ENCODE measurements at places on chromosomes 1 and 21. TPM values are rescaled to one million over a fixed set of nuclear protein-coding genes. Genes with fewer than 3 reads are reported as not detected.

TENT5C gene
- total RNA-seq = 0.35 TPM

GNG4 gene
- 0.86 TPM for total RNA-seq

CCDC185 gene
- not detected for total RNA-seq

DISC1 gene
- total RNA-seq = 1.6 TPM

DNM3 gene
- total RNA-seq = not detected

SLFNL1 gene
- total RNA-seq = not detected

HES3 gene
- not detected for total RNA-seq

MAP3K21 gene
- 0.35 TPM for total RNA-seq

LINGO4 gene
- not detected for total RNA-seq

TNFRSF9 gene
- total RNA-seq = 1.7 TPM

FCRL1 gene
- not detected for total RNA-seq

C8B gene
- total RNA-seq = not detected

SV2A gene
- total RNA-seq = 23.4 TPM

CD247 gene
- not detected for total RNA-seq

PTPRU gene
- total RNA-seq = 10.6 TPM

ZNF670 gene
- total RNA-seq = 2.8 TPM
